ENCODE measurements at places on chromosomes 7 and 10.

GRCh38 chr7:84997626-84998025, 189.2 kb downstream of the SEMA3D start:
- DNase-seq: no peak

DNA sequence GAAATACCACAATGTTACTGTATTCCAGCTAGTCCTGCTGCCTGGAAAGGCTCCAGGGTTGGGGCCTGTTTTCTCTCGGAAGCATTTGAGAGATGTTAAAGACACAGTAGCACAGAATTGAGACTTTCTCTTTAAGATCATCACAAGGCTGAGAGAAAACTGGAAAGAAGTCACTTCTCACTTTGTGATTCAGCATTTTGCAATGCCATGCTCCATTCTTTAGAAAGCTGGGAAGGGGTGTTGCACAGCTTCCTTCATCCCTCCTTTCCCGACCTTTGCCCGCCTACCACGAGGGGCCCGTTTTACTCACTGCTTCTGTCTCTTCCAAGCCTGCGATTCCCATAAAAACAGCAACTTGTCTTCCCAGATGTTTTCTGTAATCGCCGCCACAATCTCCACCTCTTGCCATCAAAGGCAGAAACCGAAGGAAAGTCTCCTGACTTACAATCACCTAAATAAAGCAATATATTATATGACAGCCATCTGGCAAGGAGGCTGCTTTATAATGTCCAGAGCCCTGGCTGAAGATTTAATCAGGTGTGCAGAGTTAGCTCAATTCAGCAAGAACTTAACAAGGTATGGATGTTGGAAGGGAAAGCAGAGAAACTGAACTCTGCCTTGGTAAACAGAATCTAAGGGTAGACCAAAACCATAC, 18.9 kb downstream of the NOD1 start:
- DNase-seq: peak; percentile 96

GRCh38 chr10:88260329-88261051, 322.6 kb downstream of the RNLS start:
- no peak for DNase-seq

- DNase-seq: no peak
Observed at GRCh38 chr7:5395246-5395645, 28.4 kb downstream of the TNRC18 start.

DNA sequence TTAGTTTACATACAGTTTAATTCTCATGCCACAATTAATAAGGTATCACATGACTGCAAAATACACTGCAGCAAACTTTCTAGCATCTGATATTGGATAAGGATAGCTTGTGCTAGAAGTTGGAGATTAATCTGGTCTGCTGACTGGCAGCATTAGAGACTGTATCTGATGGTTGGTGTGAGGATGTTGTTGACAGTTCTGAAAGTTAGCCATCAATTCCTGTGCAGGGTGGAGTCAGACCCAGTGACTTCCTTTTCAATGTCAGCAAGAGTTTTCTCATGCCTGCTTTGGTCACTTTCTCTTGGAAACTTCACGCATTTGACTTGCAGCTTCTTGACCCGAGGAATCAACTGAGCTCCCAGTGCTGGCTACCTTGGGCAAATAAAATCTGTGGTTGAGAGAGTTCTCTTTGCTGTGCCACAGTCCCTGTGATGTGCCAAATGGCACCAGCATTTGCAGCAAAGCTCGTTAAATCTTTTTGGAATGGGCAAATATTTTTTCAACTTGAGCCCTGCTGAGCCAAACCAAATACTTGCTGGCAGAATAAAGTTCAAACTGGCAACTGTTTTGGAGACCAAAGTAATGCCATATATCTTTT, 233.0 kb downstream of the TRIL start:
- no peak for DNase-seq

- no peak for DNase-seq
Observed at GRCh38 chr7:77327932-77328628, 88.1 kb downstream of the GSAP start.

GRCh38 chr10:47104786-47105385, 193.7 kb downstream of the PTPN20 start:
- DNase-seq: no peak

- no peak for DNase-seq
Observed at GRCh38 chr10:67259319-67259929, 333.6 kb downstream of the LRRTM3 start.

GRCh38 chr10:77144656-77145055, 493.0 kb downstream of the KCNMA1 start:
- no peak for DNase-seq

- no peak for DNase-seq
Observed at GRCh38 chr10:82440775-82441174, 565.8 kb downstream of the NRG3 start.

DNA sequence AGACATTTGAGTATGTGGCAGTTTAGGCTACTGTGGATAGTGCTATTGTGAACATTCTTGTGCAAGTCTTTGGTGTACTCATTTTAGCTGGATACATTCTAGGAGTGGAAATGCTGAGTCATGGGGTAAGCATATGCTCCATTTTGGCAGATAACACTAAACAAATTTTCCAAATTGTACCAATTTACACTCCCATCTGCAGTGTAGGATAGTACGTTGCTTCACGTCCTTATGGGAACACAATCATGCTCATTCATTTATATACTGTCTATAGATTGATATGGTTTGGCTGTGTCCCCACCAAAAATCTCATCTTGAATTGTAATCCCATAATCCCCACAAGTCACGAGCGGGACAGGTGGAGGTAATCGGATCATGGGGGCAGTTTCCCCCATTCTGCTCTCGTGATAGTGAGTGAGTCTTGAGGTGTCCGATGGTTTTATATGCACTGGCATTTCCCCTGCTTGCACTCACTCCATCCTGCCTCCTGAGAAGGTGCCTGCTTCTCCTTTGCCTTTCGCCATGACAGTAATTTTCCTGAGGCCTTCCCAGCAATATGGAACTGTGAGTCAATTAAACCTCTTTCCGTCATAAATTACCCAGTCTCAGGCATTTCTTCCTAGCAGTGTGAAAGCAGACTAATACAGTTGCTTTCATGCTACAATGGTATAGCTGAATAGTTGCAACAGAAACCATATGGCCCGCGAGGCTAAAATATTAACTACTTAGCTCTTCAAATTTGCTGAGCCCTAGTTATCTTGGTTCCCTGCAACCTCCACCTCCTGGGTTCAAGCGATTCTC, 25.6 kb downstream of the RNF216 start:
- peak; percentile 81 for DNase-seq

DNA sequence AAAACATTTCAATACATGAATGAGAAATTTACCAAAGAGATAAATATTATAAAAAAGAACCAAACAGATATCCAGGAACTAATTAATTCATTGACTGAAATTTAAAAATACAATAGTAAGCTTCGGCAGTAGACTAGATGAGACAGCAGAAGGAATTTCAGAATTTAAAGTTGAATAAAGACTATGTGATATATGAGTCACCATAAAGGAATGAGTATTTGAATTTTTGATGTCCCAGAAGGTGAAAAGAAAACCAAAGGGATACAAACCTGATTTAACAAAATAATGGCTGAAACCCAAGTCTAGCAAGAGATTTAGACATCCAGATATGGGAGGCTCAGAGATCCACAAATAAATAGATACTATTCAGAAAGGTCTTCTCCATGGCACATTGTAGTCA, 623.9 kb upstream of the FOXK1 start:
- DNase-seq: peak; percentile 5

- no peak for DNase-seq
Observed at GRCh38 chr7:26367219-26367711, 75.6 kb downstream of the SNX10 start.

GRCh38 chr10:61776615-61777266, 114.0 kb downstream of the CABCOCO1 start:
- DNase-seq: no peak

DNA sequence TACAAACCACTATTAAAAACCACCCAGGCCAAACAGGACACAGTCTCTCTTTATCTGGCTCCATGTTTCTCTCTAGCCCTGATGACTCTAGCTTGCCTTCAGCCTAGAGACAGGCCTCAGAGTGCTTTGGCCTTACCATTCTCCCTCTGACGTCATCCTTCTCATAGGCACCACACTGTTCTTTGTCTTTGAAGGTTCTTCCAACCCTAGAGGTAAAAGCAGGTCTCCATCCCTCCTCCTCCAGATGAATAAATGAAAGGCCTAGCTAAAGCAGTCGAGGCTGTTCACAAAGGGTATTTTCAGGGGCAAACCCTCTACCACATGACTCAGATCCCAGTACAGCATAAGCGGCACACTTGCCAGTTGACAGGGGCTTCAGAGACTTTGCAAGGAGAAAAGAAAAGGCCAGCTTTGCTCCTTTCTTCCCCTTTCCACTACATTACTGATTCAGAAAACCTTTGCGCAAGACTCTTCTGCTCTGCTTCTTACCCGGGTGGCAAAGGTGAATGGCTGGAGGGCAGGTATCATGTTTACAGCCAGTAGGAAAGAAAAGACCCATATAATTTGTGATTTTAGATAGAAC, 14.8 kb downstream of the NFE2L3 start:
- no peak for DNase-seq

DNA sequence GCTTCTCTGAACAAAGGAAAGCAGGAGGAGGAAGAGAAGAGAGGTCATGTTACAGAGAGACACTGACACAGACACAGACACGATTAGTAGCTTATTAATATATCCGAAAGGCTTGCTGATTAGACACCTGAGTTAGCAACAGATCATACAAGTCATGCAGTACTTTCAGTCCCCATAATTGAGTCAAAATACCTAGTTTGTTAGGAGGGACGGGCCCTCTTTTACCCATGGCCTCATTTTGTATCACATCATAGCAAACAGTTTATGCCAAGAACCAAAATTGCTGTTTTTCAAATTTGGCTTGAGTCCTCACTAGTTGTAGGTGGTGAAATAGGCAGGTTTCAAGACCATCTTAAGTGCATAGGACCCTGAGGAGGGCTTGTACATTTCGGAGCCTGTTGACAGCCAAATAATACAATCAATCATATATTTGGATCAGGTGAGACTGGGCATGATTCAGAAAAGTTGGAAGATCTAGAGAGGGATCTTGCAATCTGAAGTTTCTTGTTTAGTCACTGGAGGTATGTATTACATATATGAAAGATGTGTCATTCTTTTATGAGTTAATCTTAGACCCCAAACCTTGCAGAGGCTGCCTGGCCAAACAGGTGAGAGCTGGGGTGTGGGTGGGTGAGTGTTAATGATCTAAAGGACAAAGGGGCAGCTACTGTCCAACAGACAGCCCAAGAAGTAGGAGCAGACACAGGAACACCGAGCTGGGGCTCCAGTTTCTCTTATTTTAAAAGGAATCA, 65.4 kb downstream of the PRPF18 start:
- DNase-seq: no peak

GRCh38 chr7:126570845-126571244, 681.9 kb downstream of the GRM8 start:
- peak; percentile 2 for DNase-seq

DNA sequence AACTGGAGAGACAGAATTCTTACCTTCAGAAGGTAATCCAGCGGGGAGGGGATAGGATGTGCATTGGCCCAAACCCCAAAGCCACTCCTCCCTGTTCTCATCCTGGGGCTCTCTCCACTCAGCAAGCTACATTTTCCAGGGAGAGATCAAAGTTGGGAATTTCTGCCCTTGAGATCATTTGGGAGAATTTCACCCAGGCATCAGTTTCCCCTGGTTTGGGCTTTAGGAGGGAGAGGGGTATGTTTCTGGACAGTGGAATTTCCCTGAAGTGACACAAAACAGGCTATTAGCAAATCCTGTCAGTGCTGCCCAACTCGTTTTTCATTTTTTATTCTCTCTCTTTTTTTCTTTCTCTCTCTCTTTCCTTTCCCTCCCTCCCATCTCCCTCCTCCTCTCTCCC, 35.7 kb downstream of the CYP17A1 start:
- no peak for DNase-seq

DNA sequence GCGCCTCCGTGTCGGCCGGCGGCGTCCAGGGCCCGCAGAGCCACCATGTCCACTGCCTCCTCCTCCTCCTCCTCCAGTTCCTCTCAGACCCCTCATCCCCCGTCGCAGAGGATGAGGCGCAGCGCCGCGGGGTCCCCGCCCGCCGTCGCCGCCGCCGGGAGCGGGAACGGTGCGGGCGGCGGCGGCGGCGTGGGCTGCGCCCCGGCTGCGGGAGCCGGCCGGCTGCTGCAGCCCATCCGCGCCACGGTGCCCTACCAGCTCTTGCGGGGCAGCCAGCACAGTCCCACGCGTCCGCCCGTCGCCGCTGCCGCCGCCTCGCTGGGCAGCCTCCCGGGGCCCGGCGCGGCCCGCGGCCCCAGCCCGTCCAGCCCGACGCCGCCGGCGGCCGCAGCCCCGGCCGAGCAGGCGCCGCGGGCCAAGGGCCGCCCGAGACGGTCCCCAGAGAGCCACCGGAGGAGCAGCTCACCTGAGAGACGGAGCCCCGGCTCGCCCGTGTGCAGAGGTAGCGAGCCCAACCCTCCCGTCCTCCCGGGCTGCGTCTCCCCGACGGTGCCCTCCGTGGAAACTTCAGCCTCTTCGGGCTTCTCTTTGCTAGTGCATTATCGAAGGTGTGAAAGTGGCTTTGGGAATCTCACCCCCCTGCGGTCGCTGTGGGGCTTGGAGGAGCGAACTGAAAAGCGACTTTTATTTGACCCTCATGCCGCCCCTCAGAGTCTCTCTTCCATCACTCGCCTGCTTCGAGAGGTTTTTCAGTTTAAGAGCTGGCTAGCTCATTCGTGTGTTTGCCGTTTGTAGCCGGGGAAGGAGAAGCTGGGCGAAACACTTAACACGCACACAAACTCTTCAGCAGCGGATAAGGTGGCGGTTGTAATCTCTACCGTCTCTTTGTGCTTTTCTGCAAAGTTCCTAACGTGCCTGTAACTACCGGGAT, 975 bp downstream of the GLCCI1 start:
- peak; percentile 55 for DNase-seq

DNA sequence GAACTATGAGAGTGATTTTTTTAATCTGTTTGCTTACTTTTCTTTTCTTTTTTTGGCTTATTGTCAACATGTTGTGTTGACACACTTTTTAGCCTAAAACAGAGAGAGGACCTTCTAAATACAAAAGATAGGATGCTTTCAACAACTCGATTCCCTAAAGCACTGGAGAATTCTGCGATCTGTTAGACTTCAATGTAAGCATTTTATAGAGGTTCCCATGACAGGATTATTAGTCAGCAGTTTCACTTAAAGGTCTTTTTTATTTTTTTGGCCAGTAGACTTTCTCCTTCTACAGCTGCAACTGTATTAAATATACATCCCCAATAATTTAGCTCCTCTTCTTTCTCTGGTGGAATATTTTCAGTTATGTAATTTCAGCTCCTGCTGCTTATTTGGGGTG, 12.7 kb upstream of the NRP1 start:
- peak; percentile 51 for DNase-seq

GRCh38 chr7:147759327-147759943, 831.1 kb upstream of the C7orf33 start:
- DNase-seq: no peak

- no peak for DNase-seq
Observed at GRCh38 chr10:100334762-100335161, 4.7 kb upstream of the PKD2L1 start.

GRCh38 chr7:73810998-73811360, 19.8 kb upstream of the CLDN4 start:
- no peak for DNase-seq

GRCh38 chr10:23048191-23048590, 47.2 kb upstream of the MSRB2 start:
- DNase-seq: no peak
